C1 segment of cervical spinal cord (tissue), 14 donors: ENCODE measurements at places on chromosomes 1 and 21.

DNA sequence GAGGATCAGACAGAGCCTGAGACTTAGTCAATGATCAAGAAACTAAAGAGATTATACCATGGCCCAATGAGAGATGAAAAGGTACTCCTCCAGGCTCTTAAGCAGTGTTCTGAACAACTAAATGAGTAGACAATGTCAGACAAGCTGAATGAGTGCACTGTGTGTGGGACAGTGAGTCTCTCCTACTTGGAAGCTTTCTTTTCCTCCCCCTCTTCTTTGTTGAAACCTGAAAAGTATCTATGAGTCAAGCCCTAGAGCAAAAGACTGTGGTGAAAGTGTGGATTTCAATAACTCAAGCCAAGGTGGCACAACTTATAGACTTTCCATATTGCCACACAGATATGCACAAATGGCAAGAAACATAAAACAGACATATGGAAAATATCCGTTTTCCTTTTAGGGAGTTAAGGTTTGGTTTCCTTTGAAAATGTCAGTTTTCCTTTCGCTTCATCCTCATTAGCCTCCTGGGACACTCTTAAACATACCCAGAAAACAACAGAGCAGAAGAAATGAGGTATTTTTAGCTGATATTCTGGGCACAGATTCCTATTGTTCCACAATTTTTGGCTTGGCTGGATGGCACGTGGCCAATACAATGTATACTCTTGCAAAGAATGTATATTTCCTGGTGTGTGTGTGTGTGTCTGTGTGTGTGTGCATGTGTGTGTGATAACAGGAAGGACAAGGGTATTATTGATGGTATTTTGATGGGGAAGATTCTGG lies 96.6 kb downstream of the LMX1A start:
- no peak for DNase-seq

- DNase-seq = no peak
These were observed 3.0 kb downstream of the SLAMF9 start for GRCh38 chr1:159951016-159951415.

- no peak for DNase-seq
These were observed 89.2 kb downstream of the NRDC start for GRCh38 chr1:51789342-51789741.

DNA sequence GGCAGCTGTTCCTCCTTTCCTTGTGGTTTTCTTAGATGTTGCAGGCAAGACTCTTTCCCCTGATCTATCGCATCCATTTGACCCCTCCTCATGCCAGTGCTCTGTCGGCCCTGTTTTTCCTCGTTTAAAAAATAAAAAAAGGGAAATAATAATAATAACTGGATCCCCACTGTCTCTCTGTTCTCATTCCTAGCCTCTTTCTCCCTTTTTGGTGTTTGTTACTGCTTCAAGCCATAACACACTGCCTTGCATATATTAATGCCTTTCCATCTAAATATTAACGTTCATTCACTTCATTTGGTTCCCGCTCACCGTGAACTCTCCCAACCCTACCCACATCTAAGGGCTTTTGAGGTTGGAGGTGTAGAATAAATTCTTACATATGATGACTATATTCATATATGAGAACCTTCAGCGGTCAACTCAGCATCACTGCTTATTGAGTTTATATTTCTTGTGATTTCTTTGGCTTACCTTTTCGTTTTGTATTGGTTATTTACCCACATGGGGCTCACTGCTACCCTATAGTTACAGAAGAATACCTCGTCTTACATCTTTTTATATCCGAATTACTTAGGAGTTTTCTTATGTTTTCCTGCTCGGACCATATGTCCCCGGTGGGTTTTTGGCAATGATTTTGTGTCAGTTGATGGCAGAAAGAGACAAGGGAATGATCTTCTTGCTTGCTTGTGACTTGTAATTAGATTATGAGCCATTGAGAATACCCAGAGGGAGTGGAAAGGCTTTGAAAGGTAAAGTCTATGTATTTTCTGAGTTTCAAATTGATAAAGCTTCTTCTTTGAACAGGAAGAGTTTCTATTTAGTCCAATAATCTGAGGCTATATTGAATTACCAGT lies 805 bp downstream of the ATG4C start:
- no peak for DNase-seq

DNA sequence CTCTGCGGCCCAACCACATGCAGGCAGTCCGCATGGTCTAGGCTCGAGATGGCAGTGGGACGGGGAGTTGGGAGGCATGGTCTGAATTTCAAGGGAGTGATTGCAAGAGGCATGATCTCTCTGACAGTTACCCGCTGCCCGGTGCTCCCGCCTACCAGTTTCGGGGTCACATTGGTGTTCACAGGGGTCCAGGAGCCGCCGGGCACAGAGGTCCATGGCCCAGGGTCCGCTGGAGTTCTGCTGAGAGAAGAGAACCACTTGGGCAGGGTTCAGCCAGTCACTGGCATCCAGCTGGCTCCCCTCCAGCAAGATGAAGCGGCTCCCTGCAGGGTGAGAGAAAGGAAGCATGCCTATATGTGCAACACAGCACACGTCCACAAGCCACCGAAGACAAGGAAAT lies 141.3 kb downstream of the ASTN1 start:
- DNase-seq = no peak

DNA sequence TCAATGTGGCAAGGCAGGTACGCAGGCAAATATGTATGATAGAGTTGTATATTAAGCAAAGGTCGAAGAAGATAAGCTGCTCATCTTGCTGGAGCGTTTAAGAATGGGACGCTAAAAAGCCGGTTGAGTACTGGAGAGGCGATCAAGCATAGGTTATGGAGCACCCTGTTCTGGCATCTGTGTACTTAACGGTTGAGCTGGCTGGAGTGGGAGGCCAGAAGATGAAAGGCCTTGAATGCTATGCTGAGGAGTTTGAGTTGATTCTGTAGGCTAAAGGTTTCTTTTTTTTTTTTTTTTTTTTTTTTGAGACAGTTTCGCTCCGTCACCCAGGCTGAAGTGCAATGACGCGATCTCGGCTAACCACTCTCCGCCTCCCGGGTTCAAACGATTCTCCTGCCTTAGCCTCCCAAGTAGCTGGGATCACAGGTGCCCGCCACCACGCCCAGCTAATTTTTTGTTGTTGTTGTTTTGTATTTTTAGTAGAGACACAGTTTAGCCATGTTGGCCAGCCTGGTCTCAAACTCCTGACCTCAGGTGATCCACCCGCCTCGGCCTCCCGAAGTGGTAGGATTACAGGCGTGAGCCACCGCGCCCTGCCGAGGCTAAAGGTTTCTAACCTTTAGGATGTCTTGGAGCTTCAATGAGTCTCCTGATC lies 850 bp upstream of the KHDC4 start:
- no peak for DNase-seq

GRCh38 chr1:204348242-204348641 lies 11.5 kb downstream of the PLEKHA6 start:
- no peak for DNase-seq

- no peak for DNase-seq
These were observed 161.8 kb upstream of the IRF2BP2 start for GRCh38 chr1:234771642-234772344.

DNA sequence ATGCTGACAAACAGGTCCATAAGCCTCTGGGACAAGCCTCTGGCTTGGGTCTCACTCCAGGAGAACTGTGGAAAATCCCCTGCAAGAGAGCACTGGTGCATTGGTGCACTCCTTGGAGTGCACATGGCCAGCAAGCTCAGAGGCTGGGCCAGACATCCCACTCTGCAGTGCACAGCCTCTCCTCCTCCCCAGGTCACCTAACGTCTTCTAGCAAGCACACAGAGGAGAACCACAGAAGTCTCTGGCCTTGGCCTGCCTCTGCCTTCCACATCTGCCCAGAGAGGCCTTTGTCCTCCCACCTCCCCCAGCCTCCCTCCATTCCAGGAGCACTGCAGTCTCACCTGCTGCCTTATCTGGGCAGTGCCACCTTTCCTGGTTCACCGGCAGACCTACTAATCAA lies 4.2 kb downstream of the PGLYRP3 start:
- DNase-seq = no peak

- no peak for DNase-seq
These were observed 1406.0 kb downstream of the KCNT2 start for GRCh38 chr1:195202241-195202640.

DNA sequence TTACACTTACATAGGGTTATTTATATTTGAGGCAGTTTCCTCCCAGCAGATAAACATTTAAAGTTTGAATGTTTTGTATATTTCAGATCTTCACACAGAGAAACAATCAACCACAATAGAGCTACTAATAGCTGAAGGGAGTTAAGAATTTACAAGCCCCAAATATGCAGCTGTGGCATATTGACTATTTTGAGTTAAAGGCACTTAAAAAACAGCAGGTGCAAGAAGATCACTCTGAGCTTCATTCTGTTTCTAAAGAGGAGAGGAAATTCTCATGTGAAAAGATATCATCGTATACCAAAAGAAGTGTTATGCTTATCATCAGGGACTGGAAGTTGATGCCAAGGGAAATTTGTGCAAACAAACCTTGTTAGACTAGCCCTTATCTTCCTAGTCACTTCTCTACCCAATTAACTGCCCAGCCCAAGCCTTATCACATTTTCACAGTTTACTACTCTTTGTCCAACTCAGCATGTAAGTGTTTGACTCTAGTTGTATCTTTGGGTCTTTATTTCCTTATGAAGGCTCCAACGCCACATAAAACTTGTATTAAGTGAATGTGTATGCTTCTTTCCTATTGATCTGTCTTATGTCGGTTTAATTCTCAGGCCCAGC lies 66.3 kb upstream of the COG2 start:
- DNase-seq = no peak

DNA sequence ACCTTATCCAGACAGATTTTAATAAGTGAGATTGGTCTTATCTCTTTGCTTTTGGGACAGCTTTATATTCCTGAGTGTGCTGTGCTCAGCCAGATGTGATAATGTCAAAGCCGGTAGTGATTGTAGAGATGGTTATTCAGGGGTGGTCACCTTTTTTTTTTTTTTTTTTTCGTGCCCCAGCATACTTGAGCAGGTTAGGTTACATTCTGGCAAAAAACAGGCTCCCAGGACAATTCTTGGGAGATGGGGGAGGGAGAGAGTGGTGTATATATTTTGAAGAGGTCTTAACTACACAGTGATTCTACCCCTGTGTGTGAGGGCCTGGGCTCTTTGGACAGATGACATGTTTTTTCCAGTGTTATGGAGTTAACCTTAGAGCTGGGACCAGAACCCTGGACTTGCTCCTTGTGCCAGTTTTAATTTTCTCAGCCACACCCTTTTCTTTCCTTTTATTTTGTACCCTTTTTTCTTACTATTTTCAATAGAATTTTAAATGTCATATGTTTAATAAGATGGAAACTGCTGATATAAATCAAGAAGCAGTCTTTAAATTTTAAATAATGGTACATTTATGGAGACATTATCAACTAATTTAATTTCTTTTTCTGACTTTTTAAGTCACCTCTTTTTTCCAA lies 88.4 kb downstream of the DYRK1A start:
- no peak for DNase-seq

DNA sequence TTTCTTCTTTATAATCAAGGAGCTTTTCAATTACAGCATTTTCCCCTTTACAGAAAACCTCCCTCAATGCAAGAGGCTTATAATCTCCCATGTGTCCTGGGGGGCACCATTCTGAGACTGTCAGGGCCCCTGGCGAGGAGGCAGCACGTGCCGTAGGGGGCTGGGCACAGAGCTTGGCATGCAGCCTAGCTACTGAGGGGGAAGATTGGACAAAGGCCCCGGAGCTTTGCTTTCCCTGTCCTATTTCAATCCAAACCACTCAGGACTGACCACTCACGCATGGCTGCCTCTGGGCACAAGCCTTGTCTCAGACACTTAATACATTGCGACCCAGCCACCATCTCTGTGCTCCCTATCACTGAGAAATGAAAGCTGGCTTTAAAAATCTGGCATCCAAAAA lies 2.8 kb upstream of the RAP1GAP start:
- DNase-seq = peak; percentile 69

DNA sequence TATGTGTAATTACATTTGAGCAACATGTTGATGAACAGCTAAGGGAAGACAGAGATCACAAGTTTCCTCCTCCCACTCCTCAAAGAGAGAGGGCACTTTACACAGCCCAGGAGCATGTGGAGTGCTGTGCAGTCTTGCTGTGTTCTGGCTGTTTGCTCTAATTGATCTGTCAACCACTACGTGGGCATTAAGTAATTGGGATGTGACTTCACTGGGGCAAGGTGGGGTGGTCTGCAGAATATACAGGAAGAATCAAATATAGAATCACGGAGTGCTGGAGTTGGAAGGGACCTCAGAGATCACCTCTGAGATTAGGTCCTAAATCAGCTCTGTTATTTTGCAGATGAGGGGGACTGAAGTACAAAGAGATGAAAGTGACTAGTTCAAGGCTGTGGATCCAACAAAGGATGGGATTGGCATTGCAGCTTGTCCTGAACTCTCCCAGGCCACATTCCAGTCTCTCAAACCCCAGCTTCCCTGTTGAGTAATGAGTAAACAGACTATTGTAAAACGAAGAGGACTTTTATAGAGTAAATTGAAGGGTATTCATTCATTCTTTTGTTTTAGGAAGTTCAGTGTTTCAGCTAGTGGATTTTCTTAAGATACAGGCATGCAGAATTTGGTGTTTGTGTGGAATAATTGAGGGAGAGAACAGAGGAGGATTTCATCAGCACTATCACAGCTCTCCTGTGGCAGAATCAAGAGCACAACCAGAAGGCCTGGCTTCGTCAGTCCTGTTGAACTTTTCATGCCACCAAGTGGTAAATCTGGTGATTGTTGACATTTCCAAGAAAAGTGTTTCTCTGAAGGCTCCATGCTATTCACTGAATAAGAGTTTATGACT lies 22.4 kb downstream of the NOS1AP start:
- DNase-seq = no peak

DNA sequence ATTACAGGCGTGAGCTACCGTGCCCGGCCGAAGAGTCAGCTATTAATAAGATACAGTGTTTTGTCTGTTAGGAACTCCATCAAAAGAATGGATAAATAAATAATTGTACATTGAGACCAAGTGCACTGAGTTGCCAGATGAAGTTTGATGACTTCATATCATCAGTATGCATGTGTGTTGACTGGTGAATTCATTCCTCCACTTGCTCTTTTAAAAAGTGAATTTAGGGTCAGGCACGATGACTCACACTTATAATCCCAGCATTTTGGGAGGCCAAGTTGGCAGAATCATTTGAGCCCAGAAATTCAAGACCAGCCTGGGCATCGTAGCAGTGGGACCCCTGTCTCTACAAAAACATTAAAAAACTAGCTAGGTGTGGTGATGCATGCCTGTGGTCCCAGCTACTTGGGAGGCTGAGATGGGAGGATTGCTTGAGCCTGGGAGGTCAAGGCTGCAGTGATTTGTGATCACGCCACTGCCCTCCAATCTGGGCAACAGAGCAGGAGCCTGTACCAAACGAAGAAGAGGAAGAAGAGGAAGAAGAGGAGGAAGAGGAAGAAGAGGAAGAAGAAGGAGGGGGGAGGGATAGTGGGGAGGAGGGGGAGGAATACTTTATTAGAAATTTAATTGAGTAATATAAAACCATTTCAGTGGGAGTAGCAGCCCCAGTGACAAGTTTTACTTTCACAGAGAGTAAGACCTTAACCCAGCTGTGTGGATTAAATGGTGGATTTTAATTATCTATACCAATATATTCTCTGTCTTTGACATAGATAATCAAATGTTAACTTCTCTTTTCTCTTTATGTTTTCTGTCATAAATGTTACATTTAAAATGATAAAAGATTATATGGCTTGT lies 74.9 kb downstream of the CCDC18 start:
- DNase-seq = no peak

- peak; percentile 83 for DNase-seq
These were observed 4.2 kb downstream of the SPOCD1 start for GRCh38 chr1:31811605-31812004.
